ENCODE measurements at places on chromosomes 3 and 15. TPM values are rescaled to one million over a fixed set of nuclear protein-coding genes. Genes with fewer than 3 reads are reported as not detected.

DZIP1L gene
- 22.2 TPM for polyA plus RNA-seq

CFAP100 gene
- 1.1 TPM for polyA plus RNA-seq

ROPN1 gene
- 0.18 TPM for polyA plus RNA-seq

PRICKLE2 gene
- 22.1 TPM for polyA plus RNA-seq

RLBP1 gene
- polyA plus RNA-seq: not detected

PLIN1 gene
- polyA plus RNA-seq: 1.4 TPM

ONECUT1 gene
- 0.47 TPM for polyA plus RNA-seq
